ENCODE measurements at places on chromosomes 16 and 17.

GRCh38 chr16:49640581-49640980, 215.3 kb downstream of the ZNF423 start:
- DNase-seq = no peak

DNA sequence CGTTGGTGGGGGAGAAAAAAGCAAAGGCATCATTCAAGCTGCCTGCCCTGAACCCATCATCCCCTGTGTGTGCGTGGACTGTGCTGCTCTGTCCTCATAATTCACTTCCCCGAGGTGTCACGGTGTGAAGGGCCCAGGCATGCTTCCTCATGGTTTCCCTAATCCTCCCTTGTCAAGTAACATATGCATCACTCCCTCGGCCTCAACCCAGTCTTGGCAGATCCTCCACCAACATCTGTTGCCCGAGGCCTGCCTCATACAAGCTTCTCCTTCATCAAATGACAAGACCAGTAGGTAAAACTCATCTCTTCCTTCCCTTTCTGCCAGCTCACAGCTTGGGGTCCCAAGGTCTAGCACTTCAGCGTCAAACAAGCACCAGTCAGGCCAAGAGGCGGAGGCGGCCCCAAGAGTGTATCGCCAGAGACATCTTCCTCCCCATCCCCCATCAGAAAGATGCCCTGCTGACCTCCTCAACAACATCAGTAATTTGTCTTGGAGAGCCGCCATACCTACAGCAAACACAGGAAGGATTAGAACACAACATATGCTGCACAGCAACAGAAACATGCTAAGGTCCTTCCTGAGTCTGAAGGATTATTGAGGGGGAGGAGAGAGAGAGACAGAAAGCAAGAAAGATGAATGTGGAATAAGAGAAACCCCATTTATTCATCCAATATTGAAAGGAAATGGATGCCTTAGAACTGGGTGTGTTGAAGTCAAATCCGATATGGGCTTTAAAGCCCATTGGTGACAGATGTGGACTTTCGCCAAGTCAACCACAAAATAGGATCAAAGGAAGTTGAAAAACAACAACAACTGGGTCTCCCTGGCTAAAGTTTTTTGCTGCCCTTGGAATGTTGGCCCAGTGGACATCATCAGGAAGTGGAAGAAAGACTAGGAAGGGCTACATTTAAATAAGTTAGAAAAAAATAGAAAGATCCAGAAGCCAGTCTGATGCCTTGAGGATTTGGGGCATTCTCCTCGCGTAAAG, 38.4 kb downstream of the SOX9 start:
- DNase-seq = no peak

- no peak for DNase-seq
These were observed 160.9 kb downstream of the MAP2K6 start for GRCh38 chr17:69575346-69575761.

DNA sequence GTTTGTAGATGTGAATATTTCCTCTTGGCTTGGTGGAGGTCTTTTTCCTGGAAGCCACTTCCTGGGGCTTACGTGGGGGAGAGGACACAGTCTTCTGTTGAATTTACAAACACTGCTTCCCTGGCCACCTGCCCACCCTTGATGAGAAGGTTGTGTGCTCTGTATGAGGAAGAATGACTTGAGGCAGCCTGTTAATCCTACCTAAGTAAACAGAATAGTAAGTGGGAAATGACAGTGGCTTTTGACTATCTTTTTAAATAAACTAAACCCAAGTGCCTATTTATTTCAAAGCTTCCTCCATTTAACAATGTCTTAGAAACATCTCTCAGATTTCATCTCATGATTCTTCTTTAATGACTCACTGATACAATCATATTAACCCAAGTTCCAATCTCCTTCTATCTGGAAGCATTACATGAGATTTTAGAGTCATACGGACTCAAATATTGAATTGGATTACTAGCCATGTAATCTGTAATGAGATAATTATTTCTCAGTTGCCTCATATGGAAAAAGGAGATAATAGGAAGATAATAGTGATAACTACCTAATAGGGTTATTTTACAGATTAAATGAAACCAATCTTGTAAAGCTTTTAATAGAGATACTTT, 96.6 kb upstream of the SMIM36 start:
- DNase-seq = no peak

- no peak for DNase-seq
These were observed 10.7 kb upstream of the PRPF8 start for GRCh38 chr17:1695365-1695764.

- no peak for DNase-seq
These were observed 154.0 kb downstream of the C16orf78 start for GRCh38 chr16:49527611-49528010.

DNA sequence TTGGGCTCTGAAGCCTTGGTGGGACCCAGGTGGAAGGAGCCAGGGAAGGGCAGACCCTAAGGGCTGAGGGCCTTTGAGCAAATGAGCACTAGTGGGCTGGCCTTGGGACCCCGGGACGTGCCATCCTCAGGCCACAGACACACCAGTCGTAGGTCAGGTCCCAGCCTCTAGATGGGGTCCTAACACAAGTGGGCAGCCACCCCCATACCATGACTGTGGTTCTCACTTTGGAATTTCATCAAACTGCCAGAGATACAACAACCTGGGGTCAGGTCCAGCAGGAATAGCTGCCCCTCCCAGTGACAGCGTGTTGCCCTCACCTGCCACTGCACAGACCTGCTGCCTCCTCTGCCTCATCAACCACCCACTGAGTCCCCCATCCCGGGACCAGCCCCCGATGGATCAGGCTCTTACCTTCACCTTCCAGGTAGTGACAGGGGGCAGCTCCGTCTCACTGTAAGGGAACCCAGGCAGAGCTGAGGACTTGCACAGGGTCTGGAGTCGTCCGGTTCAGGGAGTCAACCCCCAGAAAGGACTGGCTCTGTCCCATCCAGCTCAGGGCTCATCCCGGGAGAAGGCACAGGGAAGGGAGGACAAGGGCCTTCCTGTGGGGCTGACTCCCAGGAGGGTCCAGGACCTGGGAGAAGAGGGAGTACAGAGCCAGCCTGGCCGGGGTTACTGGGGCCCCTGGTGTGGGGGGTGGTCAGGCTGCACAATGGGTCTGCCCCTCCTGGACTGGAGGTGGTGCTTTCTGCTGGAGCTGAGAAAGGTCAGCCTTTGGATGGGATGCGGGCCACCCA, 40.0 kb downstream of the LGALS9 start:
- DNase-seq = no peak

DNA sequence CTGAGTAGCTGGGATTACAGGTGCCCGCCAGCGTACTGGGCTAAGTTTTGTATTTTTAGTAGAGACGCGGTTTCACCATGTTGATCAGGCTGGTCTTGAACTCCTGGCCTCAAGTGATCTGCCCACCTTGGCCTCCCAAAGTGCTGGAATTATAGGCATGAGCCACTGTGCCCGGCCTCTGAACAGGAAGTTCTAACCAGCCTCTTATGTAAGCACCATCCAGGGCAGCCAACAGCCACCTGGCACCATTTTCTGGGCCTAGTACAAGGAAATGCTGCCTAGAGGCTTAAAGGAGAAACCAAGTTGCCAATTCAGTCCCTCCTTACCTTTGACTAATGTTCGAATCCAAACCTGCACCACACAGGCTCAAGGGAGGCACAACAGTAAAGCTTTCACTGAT, 8.5 kb upstream of the SLC39A11 start:
- DNase-seq = no peak

DNA sequence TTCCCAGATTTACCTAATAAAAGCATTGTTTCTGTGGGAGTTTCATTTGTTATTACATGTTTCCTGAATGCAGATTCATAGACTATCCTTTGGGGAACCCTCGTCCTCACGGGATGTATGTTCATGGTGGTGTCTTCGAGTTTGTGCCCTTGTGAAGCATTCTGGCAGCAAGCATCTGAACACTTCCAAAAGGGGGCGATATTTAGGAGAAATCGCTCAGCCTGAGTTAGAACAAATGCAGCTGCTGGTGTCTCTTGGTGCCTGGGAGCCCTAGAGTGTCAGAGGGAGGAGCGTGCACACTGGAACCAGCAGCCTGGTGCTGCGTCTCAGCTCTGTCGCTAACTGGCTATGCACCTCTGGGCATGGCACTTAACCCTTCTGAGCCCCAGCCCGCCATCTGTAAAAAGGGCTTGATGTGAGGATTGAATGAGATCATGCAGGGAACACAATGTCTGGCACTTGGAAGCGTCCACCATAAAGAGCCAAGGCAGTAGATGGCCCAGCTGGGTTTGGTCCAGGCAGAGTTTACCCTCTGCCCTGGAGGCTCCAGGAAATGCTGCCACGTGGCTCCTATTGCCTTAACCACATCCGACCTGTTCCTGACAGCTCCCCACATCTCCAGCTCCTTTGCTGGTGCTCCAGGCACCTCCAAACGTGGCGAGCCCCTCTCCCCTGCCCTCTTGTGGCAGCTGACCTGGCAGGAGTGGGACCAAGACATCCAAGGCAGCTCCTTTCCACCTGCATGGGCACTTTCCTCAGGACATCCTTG, 25.0 kb upstream of the C16orf78 start:
- no peak for DNase-seq

GRCh38 chr17:42845918-42846593, 1.7 kb downstream of the AOC2 start:
- no peak for DNase-seq

DNA sequence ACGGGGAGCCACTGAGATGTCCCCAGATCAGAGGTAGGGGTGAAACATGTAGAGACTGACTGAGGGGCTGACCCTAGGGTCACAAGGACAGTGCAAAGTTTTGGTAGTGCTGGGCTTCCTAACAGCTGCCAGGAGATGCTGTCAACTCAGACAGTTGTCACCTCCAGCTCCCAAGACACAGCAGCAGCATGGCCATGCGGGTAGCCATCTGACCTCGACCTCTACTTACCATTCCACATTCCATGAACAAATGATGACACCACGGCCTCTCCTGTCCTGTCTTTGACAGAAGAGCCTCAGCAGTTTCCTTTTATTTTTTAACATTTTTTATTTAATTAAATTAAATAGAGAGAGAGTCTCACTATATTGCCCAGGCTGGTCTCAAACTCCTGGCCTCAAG, 65.3 kb upstream of the NFAT5 start:
- no peak for DNase-seq

DNA sequence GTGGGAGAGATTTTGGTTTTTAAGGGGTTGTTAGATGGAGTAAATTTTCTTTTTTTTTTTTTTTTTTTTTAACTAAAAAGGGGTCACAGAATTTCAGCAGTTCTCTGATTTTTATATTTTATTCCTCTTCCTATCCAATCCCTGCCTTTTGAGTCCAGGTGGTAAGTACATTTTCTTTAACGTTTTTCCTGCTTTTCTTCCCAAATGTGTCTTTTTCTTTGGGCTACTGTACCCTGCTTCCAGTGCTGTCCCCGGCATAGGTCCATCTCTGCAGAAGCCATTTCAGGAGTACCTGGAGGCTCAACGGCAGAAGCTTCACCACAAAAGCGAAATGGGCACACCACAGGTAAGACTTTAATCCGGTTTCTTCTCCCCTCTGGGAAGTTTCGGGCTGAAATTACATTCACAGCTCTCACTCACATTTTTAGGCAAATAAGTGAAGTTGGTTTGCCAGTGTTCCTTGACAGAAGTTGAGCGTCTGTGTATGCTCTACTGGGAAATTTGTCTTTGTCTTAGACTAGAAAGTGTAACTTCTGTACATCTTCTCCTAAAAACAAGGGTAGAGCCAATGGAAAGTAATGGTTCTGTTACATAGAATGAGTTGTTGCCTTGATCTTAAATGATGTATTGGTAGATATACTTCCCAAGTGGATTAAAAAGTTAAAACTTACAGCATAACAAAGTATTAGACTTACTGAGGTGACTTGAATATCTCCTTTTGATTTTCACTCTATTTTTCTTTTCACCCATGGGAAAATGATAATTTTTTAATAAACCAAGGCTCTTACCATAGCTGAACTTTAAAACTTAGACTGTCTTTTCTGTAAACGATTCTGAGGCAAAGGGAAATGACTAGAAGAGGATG, 54.5 kb downstream of the TUBD1 start:
- DNase-seq = no peak
